ENCODE measurements at places on chromosomes 12 and 14. TPM values are rescaled to one million over a fixed set of nuclear protein-coding genes. Genes with fewer than 3 reads are reported as not detected.

IL31 gene
- total RNA-seq: 4.1 TPM

GRCh38 chr12:4133029-4133428 lies 140.5 kb upstream of the CCND2 start:
- no peak for DNase-seq
- H3K36me3 ChIP-seq: no peaks in the 10 kb centered on the region
- H3K27me3 ChIP-seq: no peaks in the 10 kb centered on the region
- H3K4me3 ChIP-seq: no peak overlapping the region
- peaks cover 7% of the 10 kb centered on the region for H3K4me1 ChIP-seq
- no peak overlapping the region for H3K27ac ChIP-seq

- no peak overlapping the region for H3K27ac ChIP-seq
- H3K27me3 ChIP-seq: no peaks in the 10 kb centered on the region
- no peak overlapping the region for H3K4me3 ChIP-seq
- H3K36me3 ChIP-seq: no peaks in the 10 kb centered on the region
These were observed 509.3 kb upstream of the CCDC196 start for GRCh38 chr14:65976761-65977404.

GRCh38 chr14:91586410-91586809 lies 76.3 kb upstream of the PPP4R3A start:
- H3K27me3 ChIP-seq: no peaks in the 10 kb centered on the region
- no peaks in the 10 kb centered on the region for H3K4me1 ChIP-seq
- no peak overlapping the region for H3K27ac ChIP-seq
- DNase-seq: no peak
- no peak overlapping the region for H3K4me3 ChIP-seq
- H3K36me3 ChIP-seq: no peaks in the 10 kb centered on the region

TSPAN19 gene
- total RNA-seq: not detected
